Thoracic aorta (tissue), 2 donors: ENCODE measurements at places on chromosomes 7 and 10. TPM values are rescaled to one million over a fixed set of nuclear protein-coding genes. Genes with fewer than 3 reads are reported as not detected.

GRCh38 chr10:115167751-115168150 is 74.6 kb downstream of the ATRNL1 start:
- H3K4me1 ChIP-seq = no peaks in the 10 kb centered on the region
- no peak for DNase-seq
- no peaks in the 10 kb centered on the region for H3K36me3 ChIP-seq
- no peak overlapping the region for H3K4me3 ChIP-seq
- H3K27ac ChIP-seq = no peak overlapping the region

- H3K27ac ChIP-seq = no peak overlapping the region
- DNase-seq = no peak
- H3K36me3 ChIP-seq = no peaks in the 10 kb centered on the region
- H3K27me3 ChIP-seq = no peaks in the 10 kb centered on the region
These were observed 17.3 kb downstream of the KDM7A start for GRCh38 chr7:140159497-140159896.

DNA sequence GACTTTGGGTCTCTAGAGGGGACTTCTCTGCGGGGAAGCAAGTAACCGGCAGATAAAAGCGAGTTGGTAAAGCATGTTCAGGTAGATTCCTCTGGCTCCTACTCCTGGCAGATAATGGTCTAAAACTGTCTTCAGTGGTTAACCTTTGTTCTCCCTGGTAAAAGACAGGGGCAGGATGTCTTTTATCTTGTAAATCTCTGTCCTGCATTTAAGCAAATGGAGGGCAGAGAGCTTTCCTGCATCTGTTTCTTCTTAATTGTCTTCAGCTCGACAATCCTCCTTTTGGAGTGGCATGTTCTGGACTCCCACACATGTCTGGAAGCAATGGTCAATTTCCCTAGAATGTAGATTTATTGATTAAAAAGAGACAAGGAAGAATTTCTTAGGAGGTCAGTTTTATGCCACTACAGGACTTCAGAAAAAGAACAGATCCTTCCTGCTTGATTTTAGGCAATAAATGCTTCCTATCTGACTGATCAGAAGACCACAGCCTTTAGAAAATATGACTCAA is 16.6 kb downstream of the C7orf33 start:
- no peak for DNase-seq
- no peaks in the 10 kb centered on the region for H3K36me3 ChIP-seq
- H3K27ac ChIP-seq = no peak overlapping the region
- no peaks in the 10 kb centered on the region for H3K27me3 ChIP-seq
- H3K4me1 ChIP-seq = peaks cover 9% of the 10 kb centered on the region

DNA sequence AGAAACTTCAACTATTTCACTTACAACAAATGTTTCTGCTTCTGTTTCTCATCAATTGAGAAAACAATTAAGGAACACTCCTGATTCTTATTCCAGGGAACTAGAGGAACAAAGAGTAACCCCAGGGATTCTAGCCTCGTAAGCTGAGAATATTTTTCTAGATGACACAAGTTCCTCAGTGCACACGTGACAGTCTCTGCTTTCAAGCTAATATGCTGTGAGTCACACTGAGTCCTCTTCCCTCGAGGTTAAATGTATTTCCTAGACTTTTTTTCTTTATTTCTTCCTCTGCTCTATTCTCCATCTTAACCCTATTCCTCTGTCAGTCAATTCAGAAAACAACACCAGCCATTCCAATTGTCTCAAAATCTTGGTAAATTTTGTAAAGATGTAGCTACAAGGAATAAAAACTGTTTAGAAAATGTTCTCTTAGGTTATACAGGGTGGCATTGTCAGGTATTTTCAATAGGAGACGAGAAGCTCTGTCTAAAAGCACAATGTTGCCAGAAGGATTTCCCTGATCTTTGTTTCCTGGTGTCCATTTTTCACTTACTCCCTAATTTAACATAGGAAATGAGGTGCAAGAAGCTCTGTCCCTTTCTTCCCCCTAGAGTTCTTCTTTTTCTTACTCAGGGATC is 5.8 kb upstream of the C1GALT1 start:
- no peaks in the 10 kb centered on the region for H3K27me3 ChIP-seq
- DNase-seq = no peak
- no peak overlapping the region for H3K27ac ChIP-seq
- peaks cover 4% of the 10 kb centered on the region for H3K4me1 ChIP-seq

DNA sequence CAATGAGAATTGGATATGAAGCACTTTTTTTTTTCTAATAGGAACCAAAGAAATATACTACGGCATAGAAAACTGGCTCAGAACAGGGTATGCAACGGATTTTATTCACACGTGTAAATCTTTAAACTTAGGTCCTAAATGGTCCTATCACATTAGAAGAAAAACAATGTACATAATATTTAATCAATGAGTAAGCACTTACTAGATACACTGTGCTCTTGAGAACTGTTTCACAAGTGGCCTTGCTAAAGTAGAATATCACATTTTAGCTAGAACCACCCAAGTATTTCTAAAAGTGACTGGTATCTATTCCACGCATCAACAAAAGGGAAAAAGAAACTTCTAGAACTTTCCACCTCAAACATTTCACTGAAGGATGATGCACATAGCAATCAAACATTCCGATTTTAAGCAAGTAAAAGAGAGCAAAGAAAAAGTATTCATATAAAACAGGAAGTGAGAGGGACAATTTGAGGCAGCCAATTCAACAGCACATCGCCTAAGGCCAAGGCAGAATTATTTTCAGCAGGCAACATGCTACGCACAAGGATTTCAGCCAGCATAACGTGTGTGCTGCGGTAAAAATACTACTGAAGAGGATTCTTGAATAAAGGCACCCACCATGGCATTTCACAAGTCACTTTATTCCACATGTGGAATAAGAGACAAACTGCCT is 55.8 kb downstream of the PARD3 start:
- H3K27me3 ChIP-seq = no peaks in the 10 kb centered on the region
- no peaks in the 10 kb centered on the region for H3K36me3 ChIP-seq
- DNase-seq = no peak

- H3K36me3 ChIP-seq = no peaks in the 10 kb centered on the region
- H3K4me3 ChIP-seq = no peak overlapping the region
- DNase-seq = no peak
- H3K27ac ChIP-seq = no peak overlapping the region
- H3K4me1 ChIP-seq = peaks cover 54% of the 10 kb centered on the region
These were observed 65.4 kb downstream of the SGMS1 start for GRCh38 chr10:50558371-50558770.

- H3K4me3 ChIP-seq = peak overlapping the region; percentile 44
- peak overlapping the region; percentile 90 for H3K27ac ChIP-seq
- DNase-seq = peak; percentile 86
- H3K27me3 ChIP-seq = no peaks in the 10 kb centered on the region
- H3K36me3 ChIP-seq = peaks cover 19% of the 10 kb centered on the region
These were observed 40.1 kb downstream of the PFKP start for GRCh38 chr10:3107426-3107961.

LIPN gene
- not detected for total RNA-seq

NUTM2D gene
- 2.0 TPM for total RNA-seq
